Activated T-cell treated with anti-CD3 and anti-CD28 coated beads, Interleukin-2, amount 50 U/mL, for 4 hours (primary cell): ENCODE measurements at places on chromosomes 7 and 10. TPM values are rescaled to one million over a fixed set of nuclear protein-coding genes. Genes with fewer than 3 reads are reported as not detected.
A peak's percentile ranks its signal among the peaks of the same experiment; 100 is the strongest.

Gene C10orf143
- total RNA-seq, result 3.0 TPM

DNA sequence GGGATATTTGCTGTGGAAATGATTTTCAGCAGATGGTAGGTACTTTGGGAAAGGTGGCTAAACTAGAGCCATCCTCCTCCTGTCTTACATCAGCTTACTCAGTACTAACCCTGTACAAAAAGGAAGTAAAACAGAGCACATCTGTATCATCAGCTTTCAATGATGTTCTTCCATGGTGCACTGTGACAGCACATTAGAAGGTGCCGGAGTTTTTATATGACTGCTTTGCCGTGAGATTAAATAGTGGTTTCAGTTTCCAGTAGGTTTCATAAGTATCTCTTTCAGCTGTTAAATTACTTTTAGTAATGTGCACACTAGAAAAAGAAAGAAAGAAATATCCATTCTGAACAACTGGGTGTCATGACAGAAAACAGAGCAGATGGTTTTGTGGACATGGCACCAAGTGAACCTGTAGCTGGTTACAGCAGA lies 86.5 kb downstream of the ARID5B start:
- no peak for DNase-seq

Gene TMEM273
- total RNA-seq, result 45.6 TPM

- DNase-seq, result no peak
Observed at GRCh38 chr10:49327036-49327813, 28.3 kb downstream of the C10orf71 start.

GRCh38 chr7:2110610-2111396 lies 121.9 kb downstream of the MAD1L1 start:
- no peak for DNase-seq

Gene CHST3
- 0.90 TPM for total RNA-seq

DNA sequence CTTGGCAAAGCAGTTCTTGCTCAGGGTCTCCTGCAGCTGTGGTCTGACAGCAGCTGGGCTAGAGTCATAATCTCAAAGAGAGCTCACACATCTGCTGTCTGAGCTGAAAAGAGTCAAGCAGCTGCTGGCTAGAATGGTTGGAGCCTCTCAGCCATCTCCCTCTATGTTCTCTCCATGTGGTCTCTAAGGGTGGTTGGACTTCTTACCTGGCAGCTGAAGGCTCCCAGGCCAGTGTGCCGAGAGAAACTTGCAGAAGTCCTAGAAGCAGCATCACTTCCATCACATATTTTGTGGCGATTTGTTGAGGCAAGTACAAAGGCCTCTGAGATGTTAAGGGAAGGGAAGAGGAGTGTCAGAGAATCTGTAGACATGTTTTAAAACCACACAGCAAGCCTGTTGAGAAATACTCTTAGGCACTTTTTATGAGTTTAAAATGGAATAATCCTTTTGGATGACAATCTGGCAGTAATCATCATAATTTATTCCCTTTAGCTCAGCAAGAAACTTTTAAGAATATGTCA lies 93.2 kb downstream of the REEP3 start:
- no peak for DNase-seq

Gene RSBN1L
- 17.4 TPM for total RNA-seq

Gene MRLN
- 0.38 TPM for total RNA-seq

Gene CTAGE4
- total RNA-seq, result 1.6 TPM

- no peak for DNase-seq
Observed at GRCh38 chr10:23543691-23544380, 105.0 kb downstream of the OTUD1 start.

Gene KCP
- total RNA-seq, result 0.40 TPM

Gene GRID2IP
- total RNA-seq, result not detected

Gene TFR2
- total RNA-seq, result 15.4 TPM

DNA sequence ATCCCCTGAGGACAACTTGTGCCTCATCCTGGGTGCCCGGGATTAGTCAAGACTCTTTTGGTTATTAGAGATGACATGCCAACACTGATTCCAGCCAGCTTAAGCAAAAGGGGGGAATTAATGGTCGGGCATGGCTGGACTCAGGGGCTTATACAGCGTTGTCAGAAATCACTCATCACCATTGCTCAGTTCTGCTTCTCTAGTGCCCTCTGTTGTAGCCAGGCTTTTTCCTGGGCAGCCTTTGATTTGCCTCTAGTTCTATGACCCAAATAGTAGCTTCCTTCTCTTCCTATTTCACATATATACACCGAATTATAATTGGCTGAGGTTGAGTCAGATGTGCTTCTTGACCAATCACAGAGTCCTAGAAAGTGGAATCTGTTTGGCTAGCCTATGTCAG lies 192.0 kb upstream of the HABP2 start:
- DNase-seq, result no peak

GRCh38 chr7:45184326-45185027 lies 26.9 kb downstream of the RAMP3 start:
- no peak for DNase-seq

DNA sequence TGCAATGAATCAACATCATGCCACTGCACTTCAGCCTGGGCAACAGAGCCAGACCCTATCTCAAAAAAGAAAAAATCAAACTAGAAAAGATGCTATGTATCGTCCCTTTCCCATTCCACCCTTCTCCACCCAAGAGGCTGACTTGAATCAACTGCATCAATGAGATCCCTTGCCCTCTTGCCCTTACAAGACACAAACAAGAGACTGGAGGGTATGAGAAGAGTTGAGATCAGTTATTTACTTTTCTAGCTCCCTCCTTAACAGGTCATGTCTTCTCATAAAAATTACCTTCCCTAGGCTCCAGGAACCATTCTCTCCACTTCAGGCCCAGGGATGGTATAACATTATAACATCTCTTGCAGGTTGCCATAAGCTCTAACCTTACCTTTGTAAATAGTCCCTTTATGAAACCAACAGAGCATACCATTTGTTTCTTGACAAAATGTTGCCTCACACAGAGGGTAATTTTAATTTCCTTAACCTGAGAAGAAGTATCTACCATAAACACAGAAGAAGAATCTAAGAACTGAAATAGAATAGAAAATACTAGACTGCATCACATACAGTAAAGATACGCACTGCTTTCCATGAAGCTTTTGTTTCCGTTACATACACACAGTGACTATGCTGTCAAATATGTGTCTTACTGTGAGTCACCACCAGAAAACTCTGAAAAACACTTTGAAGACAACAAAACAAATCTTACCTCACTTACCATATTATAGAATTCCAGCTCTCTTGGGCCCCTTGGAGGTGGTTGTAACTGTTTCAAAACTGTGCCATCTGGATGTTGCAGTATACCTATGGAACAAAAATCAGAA lies 30.5 kb downstream of the IPMK start:
- no peak for DNase-seq

DNA sequence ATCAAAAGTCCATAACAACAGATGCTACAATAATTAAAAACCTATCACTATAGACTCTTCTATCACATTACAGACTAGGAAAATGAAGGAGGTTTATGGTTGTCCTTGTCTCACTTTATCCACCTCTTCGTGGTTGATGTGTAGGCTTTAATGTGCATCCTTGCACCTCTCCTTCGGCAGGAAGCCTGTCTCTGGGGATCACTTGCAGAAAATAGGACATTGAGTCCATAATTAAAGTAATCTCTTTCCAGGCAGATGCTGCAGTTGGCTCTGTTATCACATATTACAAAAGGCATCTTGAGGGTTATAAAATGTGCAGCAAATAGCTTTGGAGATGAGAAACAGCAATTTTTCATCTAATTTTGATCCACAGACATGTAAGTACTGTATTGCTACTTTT lies 168.4 kb downstream of the RELN start:
- DNase-seq, result no peak

DNA sequence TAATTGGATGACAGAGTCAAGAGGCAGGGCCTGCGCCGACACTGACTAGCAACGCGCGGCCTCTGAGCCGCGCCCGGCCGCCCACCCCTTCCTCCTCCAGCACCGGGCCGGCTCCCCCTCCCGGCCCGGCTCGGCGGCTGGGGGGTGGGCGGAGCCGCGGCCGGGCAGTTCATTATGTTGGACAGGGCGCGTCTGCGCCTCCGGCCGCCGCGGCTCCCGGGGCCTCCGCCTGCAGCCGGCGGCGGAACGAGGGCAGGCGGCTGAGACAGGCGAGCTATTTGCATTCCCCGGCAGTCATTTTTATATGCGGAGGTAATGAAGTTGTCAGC lies 106.7 kb downstream of the SNX10 start:
- DNase-seq, result no peak

- DNase-seq, result no peak
Observed at GRCh38 chr10:56561336-56561735, 200.3 kb upstream of the ZWINT start.

GRCh38 chr7:43692582-43693373 lies 36.5 kb downstream of the COA1 start:
- no peak for DNase-seq

DNA sequence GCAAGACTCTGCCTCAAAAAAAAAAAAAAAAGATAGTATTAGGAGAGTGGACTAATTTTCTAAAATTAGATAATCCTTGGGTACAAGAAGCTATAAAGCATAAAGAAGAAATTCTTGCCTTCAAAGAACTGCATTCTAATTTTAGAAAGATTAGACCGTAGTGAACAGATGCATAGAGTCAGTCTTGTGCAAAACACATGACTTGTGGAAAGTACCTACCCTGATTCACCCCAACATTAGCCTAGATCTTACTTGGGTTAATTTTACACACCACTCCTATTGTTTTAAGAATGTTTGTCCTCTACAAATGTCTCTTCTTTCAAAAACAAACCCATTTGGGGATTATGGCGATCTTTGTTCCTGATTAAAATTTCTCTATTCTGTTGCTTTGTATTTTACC lies 38.9 kb upstream of the SP8 start:
- DNase-seq, result no peak

Gene ARPC1B
- 240 TPM for total RNA-seq

Gene TSPAN14
- 35.0 TPM for total RNA-seq

Gene VGF
- total RNA-seq, result not detected

Gene PLPP4
- total RNA-seq, result not detected

GRCh38 chr7:3154881-3155494 lies 111.3 kb upstream of the CARD11 start:
- DNase-seq, result peak; percentile 56

Gene OPN1SW
- not detected for total RNA-seq

Gene TMEM270
- not detected for total RNA-seq

DNA sequence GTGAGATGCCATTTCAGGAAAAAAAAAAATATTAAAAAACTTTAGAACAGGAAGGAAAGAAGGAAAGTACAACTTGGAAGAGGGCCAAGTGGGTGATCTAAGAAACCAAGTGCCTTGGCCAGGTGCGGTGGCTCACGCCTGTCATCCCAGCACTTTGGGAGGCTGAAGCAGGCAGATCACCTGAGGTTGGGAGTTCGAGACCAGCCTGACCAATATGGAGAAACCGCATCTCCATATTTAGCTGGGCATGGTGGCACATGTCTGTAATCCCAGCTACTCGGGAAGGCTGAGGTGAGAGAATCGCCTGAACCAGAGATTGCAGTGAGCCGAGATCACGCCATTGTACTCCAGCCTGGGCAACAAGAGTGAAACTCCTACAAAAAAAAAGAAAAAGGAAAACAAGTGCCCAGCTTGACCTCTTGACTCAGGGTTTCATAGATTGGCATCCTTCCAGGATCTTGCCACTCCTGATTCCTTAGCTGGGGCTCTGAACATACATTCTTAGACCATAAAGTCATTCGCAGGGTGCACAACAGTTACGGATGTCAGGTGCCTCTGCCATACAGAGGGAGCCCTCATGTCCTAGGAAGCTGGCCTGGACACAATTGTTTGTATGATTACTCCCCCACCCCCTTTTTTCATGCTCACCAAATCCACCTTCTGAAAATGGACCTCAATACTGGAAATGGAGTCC lies 2.1 kb upstream of the GUSB start:
- DNase-seq, result no peak

- DNase-seq, result no peak
Observed at GRCh38 chr10:133196221-133196915, 33.6 kb upstream of the UTF1 start.

GRCh38 chr7:155584261-155584660 lies 37.9 kb upstream of the CNPY1 start:
- no peak for DNase-seq

DNA sequence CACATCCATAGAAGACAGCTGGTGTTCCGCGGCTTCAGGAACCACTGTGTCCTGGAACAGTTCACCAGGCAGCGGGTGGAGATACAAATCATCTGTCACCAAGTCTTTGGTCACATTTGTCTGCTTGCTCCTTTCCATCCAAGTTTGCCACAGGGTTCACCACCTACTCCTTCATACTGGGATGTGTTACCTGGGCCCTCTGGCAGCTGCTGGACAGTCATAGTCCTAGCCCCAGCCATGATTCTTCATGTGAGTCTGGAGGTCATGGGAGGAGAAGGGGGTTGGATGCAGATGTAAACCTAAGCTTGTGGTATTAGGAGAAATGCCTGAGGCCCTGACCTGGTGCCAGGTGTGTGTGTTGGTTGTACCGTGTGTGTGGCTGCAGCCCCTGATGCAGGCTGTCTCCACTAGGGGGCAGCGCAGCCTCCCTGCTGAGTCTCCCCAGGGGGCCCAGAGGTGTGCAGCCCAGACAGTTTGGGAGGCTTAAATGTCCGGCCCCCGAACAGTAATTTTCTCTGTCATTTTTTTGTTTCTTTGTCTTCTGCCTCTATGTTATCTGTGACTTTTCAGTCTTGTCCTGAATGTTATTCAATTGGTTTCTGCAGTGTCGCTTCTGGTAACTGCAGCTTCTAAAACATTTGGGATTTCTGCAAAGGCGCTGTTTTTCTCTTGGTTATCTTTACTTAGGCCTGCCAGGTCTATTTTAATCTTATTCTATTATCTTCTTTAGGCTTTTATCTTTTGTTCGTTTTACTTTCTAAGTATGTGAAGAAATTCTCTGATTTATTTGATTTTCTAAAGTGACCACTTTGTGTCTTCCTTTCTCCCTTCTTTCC lies 14.8 kb downstream of the NPS start:
- no peak for DNase-seq

Gene PPP1R17
- not detected for total RNA-seq

DNA sequence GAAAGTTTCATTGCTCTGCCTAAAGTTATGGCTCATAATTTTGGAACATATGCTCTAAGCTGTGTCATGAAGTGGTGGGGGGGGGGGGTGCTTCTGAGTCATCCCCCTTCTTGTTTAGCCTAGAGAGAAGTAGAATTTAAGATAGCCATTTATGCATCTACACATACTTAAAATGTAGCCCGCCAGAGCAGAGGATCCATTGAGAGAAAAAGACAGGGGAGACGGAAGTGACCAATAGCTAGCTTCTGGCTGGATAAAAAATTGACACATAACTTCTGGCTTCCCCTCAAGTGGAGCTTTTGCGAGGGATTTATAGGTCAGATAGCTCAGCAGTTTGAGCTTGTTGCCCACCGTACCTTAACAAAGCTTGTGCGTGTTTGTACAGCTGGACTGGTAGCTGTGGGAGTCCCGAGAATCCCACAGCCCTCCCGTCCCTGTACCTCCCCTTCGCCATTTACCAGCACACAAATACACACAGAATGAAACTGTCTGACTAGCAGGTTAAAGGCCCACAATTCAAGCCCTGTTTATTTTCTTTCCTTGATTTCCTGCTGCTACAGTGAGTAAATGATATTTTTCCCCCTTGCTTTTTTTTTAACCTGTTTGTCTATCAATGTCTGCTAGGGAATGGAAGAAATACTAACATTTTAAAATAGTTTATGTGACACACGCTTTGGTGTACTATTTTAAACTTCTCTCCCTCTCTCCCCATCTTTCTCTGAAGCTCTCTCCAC lies 232.6 kb upstream of the FERD3L start:
- DNase-seq, result no peak

- no peak for DNase-seq
Observed at GRCh38 chr7:155914341-155914740, 102.1 kb upstream of the SHH start.

- DNase-seq, result no peak
Observed at GRCh38 chr7:87106974-87107612, 45.2 kb upstream of the DMTF1 start.

Gene FOXP2
- total RNA-seq, result not detected
